ENCODE measurements at places on chromosomes 4 and X.

DNA sequence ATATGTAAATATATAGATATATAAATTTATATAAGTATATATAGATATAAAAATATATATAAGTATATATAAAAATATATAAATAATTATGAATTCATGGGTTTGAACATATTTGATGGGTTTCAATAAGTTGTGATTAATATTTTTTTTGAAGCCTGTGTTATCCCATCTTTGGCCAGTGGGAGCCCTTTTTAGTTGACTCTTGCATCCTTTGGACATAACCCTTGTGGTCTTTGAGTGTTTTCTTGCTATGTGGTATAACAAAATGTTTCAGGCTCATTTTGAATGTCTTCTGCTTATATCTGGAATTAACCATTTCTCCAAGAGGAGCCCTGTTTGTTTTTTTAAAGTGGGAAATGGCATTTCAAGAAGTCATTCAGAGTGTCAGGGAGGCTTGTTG lies 15.2 kb downstream of the SNX25 start:
- no peak for DNase-seq

DNA sequence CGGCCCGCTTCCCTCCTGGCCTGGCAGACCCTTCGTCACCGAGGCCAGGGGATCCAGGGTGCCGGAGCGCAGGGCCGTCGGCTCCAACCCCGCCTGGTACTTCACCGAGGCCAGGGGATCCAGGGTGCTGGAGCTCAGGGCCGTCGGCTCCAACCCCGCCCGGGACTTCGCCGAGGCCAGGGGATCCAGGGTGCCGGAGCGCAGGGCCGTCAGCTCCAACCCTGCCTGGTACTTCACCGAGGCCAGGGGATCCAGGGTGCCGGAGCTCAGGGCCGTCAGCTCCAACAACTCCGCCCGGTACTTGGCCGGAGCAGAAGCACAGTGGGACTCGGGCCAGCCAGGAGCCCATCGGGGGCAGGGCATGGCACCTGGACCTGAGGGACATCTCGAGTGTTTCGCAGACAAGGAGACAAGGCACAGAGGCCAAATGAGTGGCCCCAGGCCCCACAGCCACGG lies 85.1 kb downstream of the FAM53A start:
- no peak for DNase-seq

- no peak for DNase-seq
These were observed 502.6 kb downstream of the C4orf33 start for GRCh38 chr4:129598582-129598981.

- DNase-seq: no peak
These were observed 681.5 kb upstream of the EPHA5 start for GRCh38 chr4:66351761-66352160.

GRCh38 chr4:52311464-52312125 lies 260.5 kb downstream of the SPATA18 start:
- DNase-seq: no peak

Data from GM04503 (cell line).